GM19239 (cell line): ENCODE measurements at places on chromosomes 1 and 21.

DNA sequence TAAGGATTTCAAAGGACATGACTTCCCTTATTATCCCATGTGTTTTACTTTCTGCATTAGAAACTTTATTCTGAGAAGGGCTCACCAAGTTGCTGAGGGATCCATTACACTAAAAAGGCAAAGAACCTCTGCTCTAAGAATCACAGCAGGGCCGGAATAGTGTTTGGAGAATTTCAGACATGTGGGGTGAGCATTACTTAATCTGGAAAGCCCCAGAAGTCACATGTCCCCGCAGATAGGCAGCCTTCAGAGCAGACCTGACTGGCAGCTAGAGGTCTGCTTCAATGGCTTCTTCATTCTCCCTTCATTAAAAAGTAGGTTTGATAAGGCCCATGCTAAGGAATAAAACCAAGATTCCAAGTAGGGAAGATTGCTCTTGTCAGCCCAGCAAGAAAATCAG, 52.6 kb upstream of the RBM15 start:
- DNase-seq: no peak

GRCh38 chr1:11948822-11949458, 14.4 kb downstream of the PLOD1 start:
- DNase-seq: no peak

DNA sequence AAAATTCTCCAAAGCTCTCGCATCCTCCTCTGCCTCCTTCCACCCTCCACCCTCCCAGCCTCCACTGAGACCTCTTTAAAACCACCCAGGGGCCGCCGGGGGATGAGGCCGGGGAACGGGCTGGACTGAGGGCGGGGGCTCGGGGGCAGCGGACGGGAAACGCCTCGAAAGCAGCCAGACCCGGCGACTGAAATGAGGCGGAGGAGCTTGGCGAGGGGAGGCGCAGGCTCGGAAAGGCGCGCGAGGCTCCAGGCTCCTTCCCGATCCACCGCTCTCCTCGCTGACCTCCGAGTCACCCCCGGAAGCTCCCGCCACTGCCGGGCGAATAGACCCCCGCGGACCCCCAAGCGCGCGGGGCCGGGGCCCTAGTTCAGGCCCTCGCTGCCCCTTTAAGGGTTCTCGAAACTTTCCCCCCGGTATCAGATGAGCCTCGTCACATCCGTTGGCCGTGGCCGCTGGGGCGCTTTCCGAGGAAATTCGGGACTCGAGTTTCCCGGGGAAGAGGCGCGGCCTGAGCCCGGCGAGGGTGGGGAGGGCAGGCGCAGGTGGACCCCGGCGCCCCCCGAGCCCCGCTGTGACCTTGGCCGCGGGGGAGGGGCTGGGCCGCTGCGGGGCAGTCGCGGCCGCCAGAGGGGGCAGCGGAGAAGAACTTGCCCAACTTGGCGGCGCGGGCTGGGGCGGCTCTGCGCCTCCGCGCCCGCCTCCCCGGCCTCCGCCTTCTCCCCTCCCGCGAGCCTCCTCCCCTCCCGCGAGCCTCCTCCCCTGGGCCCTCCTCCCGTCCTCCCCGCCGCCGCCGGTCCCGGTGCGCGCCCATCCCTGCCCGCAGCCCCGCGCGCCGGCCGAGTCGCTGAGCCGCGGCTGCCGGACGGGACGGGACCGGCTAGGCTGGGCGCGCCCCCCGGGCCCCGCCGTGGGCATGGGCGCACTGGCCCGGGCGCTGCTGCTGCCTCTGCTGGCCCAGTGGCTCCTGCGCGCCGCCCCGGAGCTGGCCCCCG, at the start of gene BACE2:
BACE2 (plus strand) TSS at position 813 of the 995 bp plus-strand sequence; CDS start at position 917, 104 bp downstream.
- peak; percentile 57 for DNase-seq

- DNase-seq: no peak
These were observed 106.4 kb downstream of the NEK7 start for GRCh38 chr1:198263186-198263585.

DNA sequence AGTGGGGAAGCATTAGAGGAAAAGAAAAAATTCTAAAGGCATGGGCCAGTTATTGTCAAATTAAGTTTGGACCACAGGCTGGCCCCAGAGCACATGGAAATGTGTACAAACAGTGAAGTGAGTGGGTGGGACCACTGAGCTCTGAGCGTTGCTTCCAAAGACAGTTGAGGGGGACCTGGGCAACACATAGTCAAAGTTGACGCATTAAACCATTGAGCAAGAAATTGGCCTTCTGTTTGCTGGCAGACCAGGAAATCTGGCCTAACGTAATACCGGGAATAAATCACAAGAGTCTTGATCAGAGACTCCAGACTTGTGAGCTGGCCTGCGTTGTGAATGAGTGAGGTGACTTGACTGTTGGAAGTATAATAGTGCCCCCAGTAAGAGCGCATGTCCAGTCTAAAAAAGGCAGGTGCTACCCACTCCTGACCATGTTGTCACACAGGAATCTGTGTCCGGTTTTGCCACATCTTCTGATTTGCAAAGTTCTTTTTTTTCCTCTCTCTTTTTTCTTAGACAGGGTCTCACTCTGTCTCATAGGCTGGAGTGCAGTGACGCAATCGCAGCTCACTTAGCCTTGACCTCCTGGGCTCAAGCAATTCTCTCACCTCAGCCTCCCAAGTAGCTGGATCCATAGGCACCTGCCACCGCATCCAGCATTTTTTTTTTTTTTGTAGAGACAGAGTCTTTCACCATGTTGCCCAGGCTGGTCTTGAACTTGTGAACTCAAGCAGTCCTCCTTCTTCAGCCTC, 10.7 kb downstream of the EPHB2 start:
- DNase-seq: no peak

- no peak for DNase-seq
These were observed 43.4 kb downstream of the ITSN1 start for GRCh38 chr21:33685613-33686197.

- DNase-seq: no peak
These were observed 11.5 kb upstream of the KCNAB2 start for GRCh38 chr1:6033986-6034749.

- DNase-seq: no peak
These were observed 16.6 kb upstream of the PTP4A2 start for GRCh38 chr1:31954607-31955283.

- no peak for DNase-seq
These were observed 10.7 kb downstream of the PLA2G5 start for GRCh38 chr1:20080441-20081352.

DNA sequence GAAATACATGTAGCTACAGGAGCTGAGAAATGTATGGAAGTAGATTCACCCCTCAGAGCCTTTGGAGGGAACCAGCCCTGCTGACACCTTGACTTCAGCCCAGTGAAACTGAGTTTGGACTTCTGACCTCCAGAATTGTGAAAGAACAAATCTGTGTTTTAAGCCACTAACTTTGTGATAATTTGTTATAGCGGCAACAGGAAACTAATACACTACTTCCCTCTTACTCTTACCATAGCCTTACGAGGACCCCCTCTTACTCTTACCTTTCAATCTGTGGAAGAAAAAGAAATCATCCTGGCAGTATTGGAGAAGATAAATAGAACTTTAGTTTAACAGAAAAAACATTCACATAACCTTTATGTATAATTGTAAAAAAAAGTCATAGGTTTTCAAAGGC, 353.6 kb upstream of the USP24 start:
- no peak for DNase-seq

DNA sequence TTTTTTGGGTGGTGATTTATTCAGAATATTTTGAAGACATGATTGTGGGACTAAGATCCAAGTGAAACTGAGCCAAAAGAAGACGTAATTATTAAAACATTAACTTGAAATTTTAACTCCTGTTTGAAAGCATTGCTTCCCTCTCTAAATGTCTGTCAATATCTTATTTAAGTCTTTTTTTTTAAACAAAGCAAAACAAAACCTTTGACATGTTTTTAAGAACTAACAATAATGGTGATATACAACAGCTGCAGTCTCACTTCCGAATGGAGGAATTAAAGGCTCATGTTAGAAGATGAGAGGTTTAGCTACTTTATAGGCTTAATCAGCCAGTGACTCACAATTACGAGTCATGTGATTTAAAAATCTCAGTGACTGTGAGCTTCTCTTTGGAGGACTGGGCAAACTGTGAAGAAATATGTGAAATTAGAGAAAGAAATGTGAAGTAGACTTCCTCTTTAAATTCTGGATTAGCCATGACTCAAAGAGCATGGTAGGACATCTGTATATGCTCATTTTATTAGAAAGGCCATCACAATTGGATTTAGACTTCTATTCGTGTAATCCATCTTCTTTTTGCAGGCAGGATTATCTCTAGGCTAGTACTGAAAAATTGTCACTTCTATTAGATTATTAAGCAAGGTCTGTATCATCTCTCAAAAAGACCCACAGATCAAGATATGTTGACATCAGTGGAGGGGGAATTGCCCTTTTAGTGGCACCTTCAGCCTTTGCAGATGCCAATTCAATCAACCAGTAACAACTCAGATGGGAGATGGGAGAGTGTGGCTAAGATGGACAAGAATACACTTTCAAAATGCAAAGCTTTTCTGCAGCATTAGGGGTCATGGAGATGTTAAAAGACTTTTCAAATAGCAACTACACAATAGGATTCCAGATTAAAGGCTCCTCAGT, 28.7 kb downstream of the KCNA3 start:
- DNase-seq: no peak

DNA sequence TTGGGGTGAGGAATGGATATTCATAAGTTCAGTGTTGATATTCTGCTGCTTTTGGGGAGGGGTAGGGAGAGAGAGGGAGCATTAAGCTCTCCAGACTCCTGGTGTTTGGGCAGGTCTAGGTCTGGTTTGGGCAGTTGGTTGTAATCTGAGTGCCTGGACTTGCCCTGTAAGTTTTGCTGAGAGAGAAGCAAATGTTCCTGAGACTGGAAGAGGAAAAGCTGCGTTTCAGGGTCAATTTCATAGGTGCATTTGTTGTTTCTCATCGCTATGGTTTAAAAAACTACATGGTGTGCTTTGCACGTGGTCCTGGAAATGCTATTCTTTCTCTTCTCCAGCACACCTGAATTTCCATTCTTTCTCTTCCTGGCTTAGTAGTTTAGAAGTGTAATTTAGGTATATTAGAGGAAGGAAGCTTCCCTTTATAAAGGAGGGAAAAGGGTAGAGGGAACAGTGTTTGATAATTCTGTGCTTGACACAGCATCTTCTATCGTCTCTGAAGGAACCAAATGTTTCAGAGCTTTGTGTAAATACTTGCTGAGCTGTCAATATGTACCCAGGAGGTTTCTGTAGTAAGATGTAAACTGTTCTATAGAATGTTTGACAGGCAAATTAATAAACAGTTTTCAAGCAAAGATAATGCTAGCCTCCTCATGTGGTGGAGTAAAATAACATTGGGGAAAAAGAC, 6.3 kb downstream of the ARID1A start:
- no peak for DNase-seq

- DNase-seq: no peak
These were observed 45.3 kb upstream of the CTBS start for GRCh38 chr1:84619383-84620102.

DNA sequence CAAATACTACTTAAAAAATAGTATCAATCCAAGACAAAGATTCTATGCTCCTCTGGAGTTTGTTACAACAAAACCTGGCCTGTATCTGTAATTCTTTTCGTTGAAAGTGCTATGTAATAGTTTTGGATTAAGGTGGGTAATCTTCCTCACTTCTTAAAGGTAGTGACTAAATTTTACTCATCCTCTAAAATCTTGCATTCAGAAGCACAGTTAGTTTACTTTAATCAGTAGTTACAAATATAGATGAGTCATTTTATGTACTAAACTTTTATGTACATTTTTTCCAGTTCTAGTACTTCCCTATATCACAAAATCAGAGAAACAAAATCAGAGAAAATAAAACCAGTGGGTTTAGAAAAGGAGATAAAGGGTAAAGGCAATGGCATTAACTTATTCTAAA, 51.3 kb downstream of the ZNHIT6 start:
- DNase-seq: no peak
